NCI-H1436 (cell line): ENCODE measurements at places on chromosomes 7 and 10.

GRCh38 chr10:57864765-57865680 lies 402.7 kb downstream of the IPMK start:
- no peak for DNase-seq

- no peak for DNase-seq
Observed at GRCh38 chr7:148210804-148211325, 379.7 kb upstream of the C7orf33 start.

GRCh38 chr10:115706026-115706425 lies 567.0 kb downstream of the GFRA1 start:
- no peak for DNase-seq

DNA sequence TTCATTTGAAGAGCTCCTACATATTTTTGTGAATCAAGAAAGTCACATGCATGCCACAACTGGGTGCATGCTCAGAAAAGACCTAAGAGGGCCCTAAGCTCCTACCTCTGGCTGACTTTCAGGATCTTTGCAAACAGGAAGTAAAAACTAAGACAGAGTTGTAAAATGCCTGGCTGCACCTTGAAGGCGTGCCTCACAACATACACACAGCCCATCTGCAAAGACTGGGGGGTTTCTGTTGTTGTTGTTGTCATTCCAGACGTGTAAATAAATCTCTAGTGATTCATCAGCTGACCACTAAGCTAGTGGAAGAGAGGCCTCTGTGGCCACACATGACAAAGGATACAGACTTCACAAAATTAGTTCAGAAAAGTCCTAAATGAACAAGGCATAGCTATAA lies 31.8 kb downstream of the SMURF1 start:
- DNase-seq: no peak

DNA sequence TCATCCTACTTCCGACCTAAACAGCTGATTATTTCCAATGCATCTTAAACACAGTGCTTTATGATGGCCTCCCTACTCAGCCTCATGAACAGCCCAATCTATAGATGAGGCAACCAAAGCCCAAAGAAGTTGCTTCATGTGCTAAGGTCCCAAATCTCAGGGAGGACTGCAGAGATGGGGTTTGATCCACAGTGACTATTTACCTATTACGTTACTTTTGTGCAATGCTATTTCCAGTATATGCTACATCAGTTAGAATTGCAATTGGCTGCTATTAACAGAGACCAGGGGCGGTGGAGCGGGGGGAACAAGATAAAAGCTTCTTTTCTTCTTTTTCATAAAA lies 153.0 kb upstream of the TNS3 start:
- DNase-seq: no peak

- no peak for DNase-seq
Observed at GRCh38 chr10:86110156-86110786, 256.3 kb downstream of the GRID1 start.

- no peak for DNase-seq
Observed at GRCh38 chr7:142711746-142712616, 37.3 kb upstream of the PRSS1 start.

DNA sequence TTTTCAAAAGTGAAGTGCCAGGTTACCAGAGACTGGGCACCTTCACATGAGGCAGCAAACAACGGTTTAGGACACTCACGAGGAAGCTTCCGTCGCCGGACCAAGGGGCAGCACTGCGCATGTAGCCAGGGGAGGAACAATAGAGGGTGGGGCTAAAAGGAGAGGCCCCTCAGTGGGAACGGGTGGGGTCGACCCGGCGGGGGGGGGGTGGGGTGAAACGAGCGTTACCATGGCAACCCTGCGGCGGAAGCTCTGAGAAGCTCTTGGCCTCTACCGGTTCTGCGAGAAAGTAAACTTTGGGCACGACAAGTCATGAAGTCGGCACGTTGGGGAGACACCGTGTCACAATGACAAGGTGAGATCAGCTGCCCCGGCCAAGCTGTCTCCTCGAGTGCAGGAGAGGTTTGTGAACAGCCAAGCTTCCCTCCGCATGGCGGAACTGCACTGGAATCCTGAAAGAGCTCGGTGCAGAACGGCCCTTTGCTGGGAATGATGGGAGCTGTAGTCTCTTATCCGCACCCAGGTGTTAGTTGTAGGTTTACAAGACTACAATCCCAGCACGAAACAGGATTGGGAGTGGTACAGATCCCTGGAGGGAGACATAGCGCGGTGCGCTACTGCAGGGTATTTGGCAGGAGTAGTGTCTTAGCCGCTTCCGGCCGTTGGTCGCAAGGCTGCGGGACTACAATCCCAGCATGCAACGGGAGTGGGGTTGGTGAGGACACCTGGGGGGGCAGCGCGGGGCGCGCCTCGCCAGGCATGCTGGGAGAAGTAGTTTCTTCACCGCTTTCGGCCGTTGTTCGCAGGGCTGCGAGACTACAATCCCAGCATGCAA lies 72.8 kb upstream of the ZNF722 start:
- no peak for DNase-seq

DNA sequence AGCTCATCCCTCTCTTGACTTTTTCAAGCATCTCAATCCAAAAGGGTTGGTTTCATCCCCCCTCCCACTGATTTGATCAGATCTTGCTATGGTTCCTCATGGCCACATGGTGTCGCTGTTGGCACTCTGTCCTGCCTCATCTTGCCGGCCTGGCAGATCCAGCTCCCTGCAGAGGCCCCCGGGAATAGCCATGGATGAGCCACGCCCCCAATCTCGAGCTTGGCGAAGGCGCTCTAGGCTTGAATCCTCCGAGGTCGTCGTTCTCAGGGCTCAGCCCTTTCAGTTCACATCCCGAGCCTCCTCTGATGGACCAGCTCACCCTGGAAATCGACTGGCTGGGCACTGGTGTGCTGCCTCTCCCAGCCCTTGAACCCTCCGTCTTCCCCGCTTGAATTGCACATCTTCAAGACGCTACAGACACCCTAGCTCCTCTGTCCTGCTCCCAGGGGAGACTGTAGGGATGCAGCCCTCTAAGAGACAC lies 628.7 kb downstream of the TYW1 start:
- DNase-seq: peak; percentile 81

GRCh38 chr10:112755446-112756234 lies 194.4 kb upstream of the TCF7L2 start:
- no peak for DNase-seq

DNA sequence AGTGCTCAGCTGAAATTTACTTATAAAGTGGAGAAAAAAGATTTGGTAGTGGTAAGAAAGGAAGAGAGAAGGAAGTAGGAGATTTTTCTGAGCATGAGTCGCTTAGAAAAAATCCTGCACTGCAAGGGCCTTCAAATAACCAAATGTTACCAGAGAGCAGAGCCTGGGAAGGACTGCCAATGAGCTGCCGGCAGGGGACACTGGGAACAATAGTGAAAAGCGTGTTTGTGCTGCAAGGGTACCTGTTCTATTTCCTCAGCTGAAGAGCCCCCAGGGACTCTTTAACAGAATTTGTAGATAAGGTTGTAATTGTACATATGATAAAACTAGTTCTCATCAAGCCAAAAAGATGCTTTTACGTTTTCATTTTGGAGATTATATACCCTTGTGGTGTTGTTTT lies 696.3 kb upstream of the C7orf33 start:
- DNase-seq: peak; percentile 1

GRCh38 chr10:120115959-120116358 lies 223.4 kb downstream of the SEC23IP start:
- DNase-seq: no peak

- no peak for DNase-seq
Observed at GRCh38 chr10:84344526-84344925, 16.1 kb downstream of the CCSER2 start.

DNA sequence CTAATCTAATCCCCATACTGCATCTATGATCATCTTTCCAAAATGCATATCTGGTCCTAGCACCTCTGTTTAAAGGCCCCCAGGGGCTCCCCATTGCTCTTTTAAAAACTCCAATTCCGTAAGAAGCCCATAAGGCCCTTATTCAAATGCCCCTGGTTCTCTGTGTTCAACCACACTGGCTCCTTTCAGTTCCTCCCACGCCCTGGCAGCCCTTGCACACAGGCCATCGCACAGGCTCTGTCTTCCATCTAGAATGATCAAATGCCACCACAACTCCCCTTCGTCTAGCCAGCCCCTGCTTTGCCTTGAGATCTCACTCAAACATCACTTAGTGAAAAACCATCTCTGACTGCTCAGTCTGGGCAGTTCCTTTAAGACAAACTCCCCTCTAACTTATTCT lies 112.9 kb upstream of the LYZL2 start:
- no peak for DNase-seq

DNA sequence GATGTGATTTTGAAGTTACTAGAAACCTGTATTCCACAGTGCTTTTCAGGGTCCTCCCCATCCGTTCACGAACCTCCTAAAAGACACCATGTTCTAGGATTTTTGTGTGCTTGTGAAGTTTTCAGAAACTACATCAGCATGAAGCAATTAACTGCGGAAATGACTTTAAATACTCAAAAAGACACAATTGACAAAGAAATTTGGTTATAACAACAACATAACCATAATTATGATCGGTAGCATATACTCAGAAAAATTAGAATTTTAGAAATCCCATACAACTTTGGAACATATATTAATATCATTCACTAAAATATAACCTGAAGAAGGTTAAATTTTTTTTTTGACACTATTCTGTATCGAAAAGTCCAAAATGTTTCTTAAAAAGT lies 43.8 kb upstream of the FAM20C start:
- DNase-seq: no peak

DNA sequence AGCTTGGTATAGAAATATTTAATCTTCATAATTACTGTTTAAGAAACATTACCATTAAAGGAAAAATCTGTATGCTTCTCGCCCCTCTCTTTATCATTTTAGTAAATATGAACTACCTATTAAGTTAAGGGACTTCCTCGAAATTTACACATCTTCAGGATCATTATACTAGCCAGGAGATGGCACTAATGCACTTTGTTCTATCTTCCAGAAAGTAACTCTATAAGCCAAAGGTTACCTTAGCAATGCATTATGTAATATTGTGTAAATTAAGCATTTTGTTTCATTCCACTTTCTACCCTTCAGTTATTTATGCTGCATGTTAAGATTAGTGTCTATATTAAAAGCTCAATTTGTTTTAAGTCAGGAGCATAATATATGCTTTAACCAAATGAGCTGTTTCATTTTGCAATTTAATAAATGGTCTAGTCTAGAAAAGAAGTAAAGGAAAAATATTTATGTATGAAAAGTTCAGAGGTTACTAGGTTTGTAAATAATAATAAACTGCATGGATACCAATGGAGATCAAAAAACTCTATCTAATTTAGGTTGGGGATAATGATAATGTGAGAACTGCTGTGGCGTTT lies 128.5 kb downstream of the ANKRD7 start:
- no peak for DNase-seq

- no peak for DNase-seq
Observed at GRCh38 chr7:44909596-44910389, 24.5 kb upstream of the PURB start.

- DNase-seq: no peak
Observed at GRCh38 chr10:29191674-29192073, 97.2 kb upstream of the LYZL1 start.

GRCh38 chr7:102208826-102209225 lies 77.8 kb upstream of the SH2B2 start:
- no peak for DNase-seq

GRCh38 chr10:10758306-10758705 lies 259.4 kb upstream of the CELF2 start:
- DNase-seq: no peak

GRCh38 chr10:132743925-132744490 lies 41.9 kb downstream of the NKX6-2 start:
- DNase-seq: no peak

DNA sequence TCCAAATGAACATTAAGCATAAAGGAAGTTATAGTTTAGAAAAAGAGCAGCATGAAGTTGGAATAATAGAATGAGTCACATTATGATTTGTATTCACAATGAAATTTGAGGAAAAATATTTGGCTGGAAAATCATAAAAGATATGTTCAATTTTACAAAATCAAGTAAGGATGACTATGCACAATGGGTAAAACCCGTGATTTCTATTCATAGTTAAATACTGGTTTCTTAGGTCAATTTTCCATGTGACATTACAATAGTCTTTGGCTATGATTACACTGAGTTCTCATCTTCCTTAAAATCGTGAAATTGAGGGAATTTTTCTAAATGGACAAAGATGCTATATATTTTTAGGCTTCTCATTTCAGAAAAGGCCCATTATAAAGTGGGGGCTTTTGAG lies 17.4 kb upstream of the CCDC172 start:
- DNase-seq: no peak

- no peak for DNase-seq
Observed at GRCh38 chr10:50417486-50417885, 166.2 kb upstream of the ASAH2 start.

- DNase-seq: no peak
Observed at GRCh38 chr10:36373424-36374096, 731.5 kb upstream of the FZD8 start.

DNA sequence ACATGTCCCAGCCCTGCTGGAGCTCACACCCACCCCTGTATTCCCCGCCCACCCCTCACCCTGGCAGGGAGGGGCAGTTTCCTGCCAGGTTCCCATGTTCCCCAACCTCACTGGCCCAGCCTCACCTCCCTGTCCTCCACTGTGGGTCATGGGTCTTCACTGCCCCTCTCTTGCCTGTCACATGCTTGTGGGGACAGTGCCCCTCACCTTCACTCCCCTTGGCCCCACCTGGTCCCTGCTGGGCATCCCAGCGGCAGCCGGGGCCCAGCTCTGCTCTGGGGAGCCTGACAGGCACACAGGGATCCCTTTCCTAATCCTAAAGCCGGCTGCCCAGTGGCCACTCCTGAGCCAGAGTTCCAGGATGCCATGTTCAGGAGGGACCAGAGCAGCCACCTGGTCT lies 21.4 kb upstream of the ZNF862 start:
- DNase-seq: no peak

DNA sequence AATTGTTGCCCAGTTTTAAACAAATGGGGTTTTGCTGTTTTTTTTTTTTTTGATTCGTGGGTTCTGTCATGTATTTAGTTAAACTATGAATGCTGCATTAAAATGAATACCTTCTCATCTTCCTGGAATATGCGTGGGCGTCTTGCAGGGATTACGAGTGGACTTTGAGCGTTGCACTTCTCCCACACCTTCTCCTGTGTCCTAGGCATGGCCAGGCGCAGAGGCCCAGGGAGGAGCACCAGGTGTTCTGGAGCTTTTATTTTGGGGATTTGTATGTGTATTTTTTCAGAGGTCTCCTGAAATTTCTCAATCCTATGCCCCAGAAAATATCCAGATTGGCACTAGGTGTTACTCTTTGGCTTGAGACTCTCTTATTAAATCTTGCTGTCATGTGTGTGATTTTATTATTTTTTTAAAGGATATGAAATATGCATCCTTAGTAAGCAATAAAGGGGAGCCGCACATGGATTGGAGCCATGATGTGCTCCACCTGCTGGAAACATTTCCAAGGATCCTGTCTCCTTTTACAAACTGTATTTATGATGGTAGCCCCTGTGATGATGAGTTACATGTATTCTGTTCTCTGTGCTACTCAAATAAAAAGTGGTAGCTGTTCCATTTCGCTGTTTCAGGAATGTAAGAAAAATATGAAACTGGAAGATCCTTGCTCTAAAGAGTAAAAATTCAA lies 482.2 kb upstream of the KLF6 start:
- DNase-seq: no peak

GRCh38 chr10:43124094-43124521 lies 14.1 kb upstream of the CSGALNACT2 start:
- no peak for DNase-seq

GRCh38 chr10:126314863-126315493 lies 73.3 kb downstream of the ADAM12 start:
- DNase-seq: no peak

GRCh38 chr10:105352827-105353226 lies 711.7 kb downstream of the SORCS3 start:
- DNase-seq: no peak
